Non-pigmented ciliary epithelial cell (primary cell): ENCODE measurements at places on chromosomes 1 and 21.
A peak's percentile ranks its signal among the peaks of the same experiment; 100 is the strongest.

DNA sequence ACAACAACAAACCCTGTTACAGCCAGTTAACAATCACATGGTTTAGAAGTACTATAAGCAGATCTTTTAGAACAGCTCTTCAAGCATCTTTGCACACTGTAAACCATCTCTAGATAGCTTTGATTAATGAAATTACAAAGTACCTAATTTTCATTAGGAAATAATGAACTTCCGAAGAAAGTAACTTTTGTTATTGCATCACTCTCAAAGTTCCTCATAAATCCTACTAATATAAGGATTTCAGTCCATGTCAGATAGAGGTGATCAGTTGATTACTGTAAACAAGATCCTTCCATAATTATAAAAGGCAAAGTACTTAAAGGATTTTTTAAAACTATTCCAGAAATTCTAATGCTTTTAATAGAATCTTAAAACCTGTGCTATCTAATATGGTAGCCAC is 58.2 kb downstream of the FAF1 start:
- no peak for DNase-seq

DNA sequence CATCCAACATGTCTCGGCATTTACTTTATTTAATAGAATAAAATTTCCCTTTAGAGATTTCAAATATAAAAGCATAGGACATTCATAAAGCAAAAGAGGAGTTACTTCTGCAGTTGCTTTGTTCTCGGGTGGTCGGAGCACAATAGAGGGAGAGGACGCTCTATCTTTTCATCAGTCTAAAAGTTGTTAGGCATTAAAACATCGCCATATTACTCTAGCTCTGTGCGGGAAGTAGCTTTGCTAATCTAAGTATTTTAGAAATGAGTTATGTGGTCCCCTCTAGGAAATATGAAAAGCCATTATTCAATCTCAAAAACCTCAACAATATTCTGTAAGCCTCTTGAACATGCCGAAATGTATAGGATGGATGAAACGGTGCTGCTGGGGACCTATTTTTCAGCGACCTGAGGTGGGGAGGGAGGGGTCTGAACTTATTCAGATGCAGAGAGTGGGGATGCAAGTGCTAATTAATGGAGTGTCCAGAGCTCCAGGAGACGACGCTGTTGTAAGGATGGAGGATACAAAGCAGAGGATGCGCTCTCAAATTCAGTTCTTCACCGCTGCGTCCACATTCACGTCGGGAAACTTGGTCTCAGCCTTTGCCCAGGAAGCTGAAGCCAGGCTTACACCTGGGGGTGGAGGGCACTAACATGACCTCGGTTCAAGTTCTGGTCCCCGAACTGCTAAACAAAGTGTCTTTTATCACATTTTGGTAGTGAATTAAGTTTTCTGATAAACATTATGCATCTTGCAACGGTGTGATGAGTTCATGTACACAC is 6.3 kb downstream of the CDKN2C start:
- no peak for DNase-seq

DNA sequence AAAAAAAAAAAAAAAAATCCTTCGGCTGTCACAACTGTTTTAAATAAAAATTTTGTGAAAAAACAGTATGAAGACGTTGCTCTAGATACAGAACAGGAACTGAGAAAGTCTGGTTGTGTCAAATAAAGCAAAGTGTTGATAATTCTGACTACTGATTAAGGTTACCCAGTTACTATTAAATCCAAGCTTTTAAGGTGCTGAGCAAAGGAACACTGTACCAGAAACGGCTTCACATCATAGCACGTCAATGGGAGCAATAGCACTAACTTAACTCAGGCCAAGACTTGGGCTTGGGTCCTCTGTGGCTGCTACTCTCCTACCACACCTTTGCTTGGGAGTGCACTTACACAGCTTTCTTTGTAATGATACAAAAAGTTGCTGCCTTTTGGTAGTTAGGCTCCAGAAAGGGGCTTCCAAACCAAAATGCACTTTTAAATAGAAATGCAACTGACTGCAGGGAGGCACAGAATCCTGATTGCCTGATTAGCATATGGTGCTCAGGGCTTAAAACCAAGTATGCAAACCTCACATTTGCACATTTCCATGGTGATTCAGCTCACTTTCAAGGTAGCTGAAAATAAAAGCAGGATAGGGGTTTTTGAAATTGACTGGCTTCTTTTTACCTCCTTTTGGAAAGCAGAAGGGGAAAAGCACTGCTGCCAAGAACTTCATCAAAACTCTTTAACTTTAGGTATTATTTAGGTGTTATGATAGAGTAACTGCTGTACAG is 6.3 kb downstream of the MCL1 start:
- no peak for DNase-seq

DNA sequence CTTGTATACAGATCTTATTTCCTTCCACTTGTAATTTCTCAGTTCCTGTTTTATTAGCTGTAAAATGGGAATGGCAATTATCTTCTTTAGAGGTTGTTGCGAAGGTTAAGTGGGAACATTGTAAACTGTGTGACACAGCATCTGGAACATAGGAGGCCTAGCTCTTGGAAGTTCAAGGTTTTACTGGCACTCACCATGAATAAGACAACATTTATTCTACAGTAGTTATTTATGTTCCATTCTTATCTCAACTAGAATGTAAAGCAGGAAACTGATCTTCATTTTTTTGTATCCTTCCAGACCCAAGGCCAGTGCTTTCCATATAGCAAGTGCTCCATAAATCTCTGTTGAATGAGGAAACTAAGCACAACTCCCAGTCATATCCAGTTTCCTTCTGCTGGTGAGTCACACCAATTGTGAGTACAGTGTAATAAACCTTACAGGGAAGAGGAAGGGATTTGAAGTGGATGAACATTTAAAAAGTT is 1.4 kb downstream of the BCL10 start:
- peak; percentile 55 for DNase-seq

- no peak for DNase-seq
Observed at GRCh38 chr1:111364690-111365089, 62.8 kb downstream of the OVGP1 start.

DNA sequence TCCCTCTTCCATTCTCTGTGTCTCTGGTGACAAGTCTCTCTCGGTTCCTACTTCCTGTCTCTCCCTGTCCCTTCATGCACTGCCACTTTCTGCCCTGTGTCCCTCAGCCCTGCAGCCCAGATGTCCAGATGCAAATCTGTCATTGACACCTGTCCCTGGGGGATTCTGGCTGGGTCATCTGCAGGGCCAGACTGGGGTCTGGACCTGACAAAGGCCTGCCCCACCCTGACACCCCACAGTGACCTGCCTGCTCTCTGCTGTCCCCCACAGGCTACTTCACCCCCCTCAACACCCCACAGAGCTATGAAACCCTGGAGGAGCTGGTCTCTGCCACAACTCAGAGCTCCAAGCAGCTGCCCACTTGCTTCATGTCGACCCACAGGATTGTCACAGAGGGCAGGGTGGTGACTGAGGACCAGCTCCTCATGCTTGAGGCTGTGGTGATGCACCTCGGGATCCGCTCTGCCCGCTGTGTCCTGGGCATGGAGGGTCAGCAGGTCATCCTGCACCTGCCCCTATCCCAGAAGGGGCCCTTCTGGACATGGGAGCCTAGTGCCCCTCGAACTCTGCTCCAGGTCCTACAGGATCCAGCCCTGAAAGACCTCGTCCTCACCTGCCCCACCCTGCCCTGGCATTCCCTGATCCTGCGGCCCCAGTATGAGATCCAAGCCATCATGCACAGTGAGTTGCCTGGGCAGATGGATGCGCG is 7.2 kb downstream of the THEMIS2 start:
- DNase-seq: no peak

DNA sequence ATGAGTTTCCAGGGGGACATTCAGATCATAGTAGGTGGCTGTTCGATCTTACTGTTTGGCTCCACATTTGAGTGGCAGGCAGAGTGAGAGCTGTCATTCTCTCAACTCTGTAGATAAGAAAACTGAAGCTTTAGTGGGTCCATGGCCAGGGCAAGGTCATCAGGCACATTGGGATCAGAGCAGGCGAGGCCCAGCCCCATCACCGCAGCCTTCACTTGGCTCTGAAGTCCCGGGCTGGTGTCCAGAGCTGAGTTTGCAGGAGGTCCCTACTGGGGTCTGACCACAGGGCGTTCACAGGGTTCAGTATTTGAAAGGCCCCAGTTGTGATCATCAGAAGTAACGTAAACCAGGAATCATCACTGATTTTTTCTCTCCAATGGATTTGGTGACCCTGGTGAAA is 76.7 kb downstream of the OBSCN start:
- DNase-seq: no peak

GRCh38 chr1:37557402-37557801 is 662 bp downstream of the DNALI1 start:
- no peak for DNase-seq

DNA sequence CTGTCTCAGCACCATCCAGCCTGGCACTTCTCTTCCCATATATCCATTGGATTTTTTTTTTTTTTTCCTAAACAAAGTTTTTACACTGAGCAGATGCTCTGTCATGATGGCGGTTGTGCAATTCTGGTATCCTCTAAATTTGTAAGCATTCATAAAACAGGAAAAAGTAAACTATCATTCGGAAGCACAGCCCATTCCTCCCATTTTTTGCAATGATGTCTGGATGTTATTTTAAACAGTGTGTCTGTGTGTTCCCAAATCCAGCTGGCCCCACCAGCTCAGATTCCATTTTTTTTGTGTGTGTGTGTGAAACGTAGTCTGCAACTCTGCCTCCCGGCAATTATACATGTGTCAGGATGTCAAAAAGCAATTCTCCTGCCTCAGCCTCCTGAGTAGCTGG is 33.5 kb downstream of the PDPN start:
- no peak for DNase-seq

DNA sequence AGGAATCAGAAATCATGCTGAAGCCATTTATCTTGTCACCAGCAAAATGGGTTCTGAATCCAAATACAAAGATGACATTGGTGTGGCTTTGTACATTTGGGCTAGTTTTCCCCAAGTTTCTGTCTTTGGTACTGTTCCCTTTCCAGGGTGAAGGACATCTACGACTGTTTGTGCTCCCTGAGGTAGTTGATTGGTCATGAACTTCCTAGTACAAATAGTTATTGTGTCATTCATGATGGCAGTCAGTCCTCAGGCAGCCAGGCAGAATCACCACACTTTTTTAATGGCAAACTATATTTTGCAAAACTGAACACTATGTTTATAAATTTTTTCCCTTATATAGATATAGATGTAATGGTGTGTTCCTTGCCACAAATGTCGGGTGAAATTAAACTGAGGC is 46.0 kb downstream of the CEP350 start:
- no peak for DNase-seq

DNA sequence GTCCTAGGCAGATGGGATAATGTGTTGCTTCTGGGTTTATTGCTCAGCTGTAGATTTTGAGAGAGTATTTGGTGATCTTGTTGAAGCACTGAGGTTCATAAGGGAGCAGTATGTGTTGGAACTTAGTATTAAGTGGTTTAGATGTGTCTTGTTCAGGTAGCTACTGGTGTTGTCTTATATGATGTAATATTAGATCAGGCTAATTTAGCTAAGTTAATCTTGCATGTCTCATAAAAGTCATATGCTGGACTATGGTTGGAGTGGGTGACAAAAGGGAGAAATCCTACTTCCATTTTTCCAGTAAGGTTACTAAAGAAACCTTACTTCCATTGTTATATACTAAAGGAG is 196.4 kb downstream of the CLEC20A start:
- DNase-seq: no peak

DNA sequence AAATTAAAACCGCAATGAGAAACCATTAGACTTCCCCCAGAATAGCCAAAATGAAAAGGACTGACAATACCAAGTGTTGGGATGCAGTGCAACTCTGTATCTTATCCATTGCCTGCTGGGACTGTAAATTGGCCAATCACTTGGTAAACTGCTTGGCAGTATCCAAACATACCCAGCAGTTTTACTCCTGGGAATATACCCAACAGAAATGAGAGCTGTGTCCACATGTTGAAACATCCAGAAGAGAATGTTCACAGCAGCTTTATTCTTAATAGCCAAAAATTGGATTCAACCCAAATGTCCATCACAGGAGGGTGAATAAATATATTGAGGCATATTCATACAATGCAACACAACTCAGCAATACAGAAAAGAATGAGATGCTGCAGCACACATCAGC is 13.7 kb upstream of the FAM20B start:
- no peak for DNase-seq

GRCh38 chr1:186330758-186331157 is 44.3 kb downstream of the TPR start:
- no peak for DNase-seq

GRCh38 chr1:190849346-190849745 is 371.7 kb upstream of the BRINP3 start:
- no peak for DNase-seq

GRCh38 chr1:185439727-185440415 is 122.8 kb upstream of the IVNS1ABP start:
- DNase-seq: peak; percentile 64
